ENCODE measurements at places on chromosomes 11 and 22.

DNA sequence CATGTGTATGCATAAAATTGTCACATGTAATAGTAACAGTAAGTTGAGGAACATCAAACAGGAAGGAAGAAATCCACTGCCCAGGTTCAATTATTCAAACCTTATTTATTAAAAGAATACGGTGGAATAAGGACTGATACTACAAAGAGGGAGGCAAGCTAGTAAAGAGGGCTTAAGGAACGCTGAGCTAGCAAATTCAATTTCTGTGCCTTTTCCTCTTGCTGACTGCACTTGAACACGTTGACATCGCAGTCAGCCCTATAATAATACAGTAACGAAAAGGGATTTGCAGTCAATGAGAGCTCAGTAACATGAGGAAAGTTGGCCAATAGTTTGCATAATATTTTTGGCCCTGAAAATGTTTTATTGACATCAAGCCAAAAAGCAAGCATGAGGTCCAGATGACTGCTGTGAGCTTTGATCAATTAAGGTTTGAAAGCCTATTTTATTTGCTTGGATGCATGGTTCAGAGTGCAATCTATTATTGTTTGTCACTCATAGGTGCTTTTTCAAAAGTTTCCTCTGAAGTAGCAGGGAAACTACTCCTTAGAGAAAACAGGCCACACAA, 861.8 kb downstream of the LRRC4C start:
- DNase-seq, result no peak

GRCh38 chr11:34208266-34209135, 103.1 kb downstream of the NAT10 start:
- no peak for DNase-seq

- no peak for DNase-seq
Observed at GRCh38 chr11:69908511-69909220, 89.5 kb upstream of the FGF3 start.

DNA sequence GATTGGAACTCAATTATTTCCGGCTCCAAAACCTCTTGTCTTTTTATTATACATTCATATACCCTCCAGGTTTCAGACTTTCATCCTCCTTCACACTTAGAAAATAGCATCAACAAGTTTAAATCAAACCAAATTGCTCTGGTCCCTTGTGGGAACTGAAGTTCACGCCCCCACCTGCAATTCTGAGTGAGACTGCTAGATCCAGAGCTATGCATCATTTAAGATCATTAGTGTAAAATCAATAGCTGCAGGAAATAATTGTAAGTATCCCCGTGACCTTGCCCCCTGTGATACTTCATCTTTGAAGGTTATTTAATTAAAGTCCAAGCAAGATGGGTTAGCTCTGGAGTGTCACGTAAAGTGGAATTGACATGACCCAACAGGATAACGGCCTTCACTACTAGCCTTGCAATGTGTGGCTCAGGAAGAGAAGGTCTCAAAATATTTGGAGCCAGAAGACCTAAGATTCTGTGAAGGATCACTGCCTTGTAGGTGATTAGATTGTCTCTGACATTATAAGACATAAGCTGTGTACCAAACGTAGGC, 742.2 kb upstream of the LRRC4C start:
- no peak for DNase-seq

GRCh38 chr22:18056161-18056666, 21.6 kb upstream of the PEX26 start:
- DNase-seq, result no peak

All from lower leg skin (tissue), 4 donors.